Articular chondrocyte of knee joint (primary cell): ENCODE measurements at places on chromosomes 2 and 18. TPM values are rescaled to one million over a fixed set of nuclear protein-coding genes. Genes with fewer than 3 reads are reported as not detected.

SOCS6 gene
- total RNA-seq: 23.5 and 28.9 TPM in 2 replicates

KIAA2012 gene
- total RNA-seq: under 0.01 TPM in 1 of 2 replicates, not detected in the other

GIGYF2 gene
- 67.7 and 70.0 TPM in 2 replicates for total RNA-seq

PLGLB1 gene
- total RNA-seq: 2.2 and 3.7 TPM in 2 replicates

PELI1 gene
- total RNA-seq: 4.8 and 7.5 TPM in 2 replicates

NCKAP5 gene
- 0.13 and 0.22 TPM in 2 replicates for total RNA-seq

ABCG5 gene
- not detected in 2 replicates for total RNA-seq

NETO1 gene
- total RNA-seq: not detected in 2 replicates

TSPYL6 gene
- under 0.01 TPM in 1 of 2 replicates, not detected in the other for total RNA-seq

RAB27B gene
- total RNA-seq: 9.9 and 27.6 TPM in 2 replicates

ADAM23 gene
- total RNA-seq: 0.13 and 0.76 TPM in 2 replicates

POTEC gene
- total RNA-seq: not detected in 2 replicates

EMILIN2 gene
- 2.5 and 6.4 TPM in 2 replicates for total RNA-seq

MYO7B gene
- total RNA-seq: 0.11 and 0.13 TPM in 2 replicates
